SJSA1 (cell line): ENCODE measurements at places on chromosomes 2 and 18. TPM values are rescaled to one million over a fixed set of nuclear protein-coding genes. Genes with fewer than 3 reads are reported as not detected.

- no peak for DNase-seq
- H3K4me1 ChIP-seq = peaks cover 60% of the 10 kb centered on the region
- H3K36me3 ChIP-seq = no peaks in the 10 kb centered on the region
These were observed 22.3 kb upstream of the ST3GAL5 start for GRCh38 chr2:85911097-85911496.

DNA sequence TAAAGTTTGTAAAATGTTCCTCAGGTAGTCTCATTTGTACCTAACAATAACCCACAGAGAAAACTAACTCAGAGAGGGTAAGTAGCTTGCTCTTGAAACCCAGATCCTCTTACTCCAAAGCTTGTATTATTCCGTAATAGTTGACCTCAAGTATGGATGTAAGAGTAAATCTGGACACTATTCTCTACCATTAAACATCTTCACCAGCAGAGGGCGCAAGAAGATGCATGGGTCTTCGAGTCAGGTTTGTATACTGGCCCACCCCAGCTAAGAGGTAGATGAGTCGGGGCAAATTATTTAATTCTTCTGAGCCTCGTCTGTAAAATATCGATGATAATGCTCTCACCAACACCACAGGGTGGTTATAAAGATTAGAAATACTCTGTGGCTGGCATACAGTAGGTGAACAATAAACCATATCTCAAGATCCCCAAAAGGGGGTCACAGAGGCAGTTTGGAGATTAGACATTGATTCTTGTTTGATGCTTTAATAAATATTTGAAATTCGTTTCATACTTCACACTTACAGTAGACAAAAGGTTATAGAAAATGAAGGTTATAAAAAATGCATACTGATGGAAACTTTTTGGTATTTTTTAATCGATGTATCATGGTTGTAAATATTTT, 3.5 kb upstream of the CABLES1 start:
- no peak overlapping the region for H3K4me3 ChIP-seq
- H3K27ac ChIP-seq = no peak overlapping the region
- peak; percentile 63 for DNase-seq
- 0 out of 2 replicates have a peak, but pooled peaks cover 4% of the 10 kb centered on the region for H3K36me3 ChIP-seq
- no peaks in the 10 kb centered on the region for H3K27me3 ChIP-seq
- H3K4me1 ChIP-seq = peaks cover 22% of the 10 kb centered on the region

- H3K36me3 ChIP-seq = no peaks in the 10 kb centered on the region
- no peaks in the 10 kb centered on the region for H3K4me1 ChIP-seq
- DNase-seq = no peak
These were observed 108.1 kb upstream of the CD302 start for GRCh38 chr2:159905926-159906714.

- H3K27ac ChIP-seq = no peak overlapping the region
- H3K36me3 ChIP-seq = no peaks in the 10 kb centered on the region
- no peaks in the 10 kb centered on the region for H3K27me3 ChIP-seq
- H3K4me1 ChIP-seq = no peaks in the 10 kb centered on the region
These were observed 180.6 kb upstream of the RBMS1 start for GRCh38 chr2:160674146-160674750.

GRCh38 chr2:2575870-2576386, 244.9 kb upstream of the MYT1L start:
- no peaks in the 10 kb centered on the region for H3K27me3 ChIP-seq
- peak; percentile 22 for DNase-seq
- H3K4me1 ChIP-seq = no peaks in the 10 kb centered on the region
- no peaks in the 10 kb centered on the region for H3K36me3 ChIP-seq

GRCh38 chr2:173282795-173283545, 71.7 kb upstream of the CDCA7 start:
- H3K27me3 ChIP-seq = no peaks in the 10 kb centered on the region
- no peak for DNase-seq
- H3K27ac ChIP-seq = no peak overlapping the region
- no peaks in the 10 kb centered on the region for H3K36me3 ChIP-seq

GRCh38 chr2:31327505-31327904, 87.0 kb downstream of the XDH start:
- no peaks in the 10 kb centered on the region for H3K36me3 ChIP-seq
- no peak for DNase-seq
- peaks cover 7% of the 10 kb centered on the region for H3K4me1 ChIP-seq
- no peak overlapping the region for H3K27ac ChIP-seq
- no peak overlapping the region for H3K4me3 ChIP-seq

GRCh38 chr2:218357236-218358177, 850 bp downstream of the CATIP start:
- no peaks in the 10 kb centered on the region for H3K27me3 ChIP-seq
- no peaks in the 10 kb centered on the region for H3K4me1 ChIP-seq
- no peak overlapping the region for H3K27ac ChIP-seq
- no peak overlapping the region for H3K4me3 ChIP-seq

- H3K4me1 ChIP-seq = no peaks in the 10 kb centered on the region
- DNase-seq = no peak
- no peaks in the 10 kb centered on the region for H3K36me3 ChIP-seq
- no peak overlapping the region for H3K4me3 ChIP-seq
These were observed 317.8 kb upstream of the ZNF521 start for GRCh38 chr18:25669741-25670140.

GRCh38 chr18:55743736-55744135, 155.7 kb upstream of the TCF4 start:
- no peaks in the 10 kb centered on the region for H3K27me3 ChIP-seq
- no peak overlapping the region for H3K4me3 ChIP-seq
- H3K36me3 ChIP-seq = no peaks in the 10 kb centered on the region
- DNase-seq = no peak
- H3K27ac ChIP-seq = no peak overlapping the region
- H3K4me1 ChIP-seq = no peaks in the 10 kb centered on the region

DNA sequence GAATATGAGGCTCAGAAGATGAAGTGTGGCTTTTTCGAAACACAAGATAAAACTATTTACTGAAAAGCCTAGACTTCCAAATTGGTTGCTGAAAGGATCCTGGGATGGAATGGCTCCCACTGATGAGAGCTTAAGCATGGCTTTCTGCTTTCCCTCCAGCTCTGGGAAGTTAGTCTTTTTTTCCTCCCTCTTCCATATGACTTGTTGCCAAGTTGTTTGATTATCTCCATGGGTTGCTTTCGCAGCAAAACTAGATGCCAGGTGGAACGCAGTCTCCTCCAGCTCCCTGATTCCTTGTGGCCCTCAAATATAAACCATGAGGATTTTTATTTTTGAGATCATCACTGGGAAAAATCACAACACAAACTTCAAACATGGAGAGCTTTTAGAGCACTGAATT, 276.5 kb downstream of the LRRTM1 start:
- H3K27ac ChIP-seq = no peak overlapping the region
- no peaks in the 10 kb centered on the region for H3K27me3 ChIP-seq
- no peaks in the 10 kb centered on the region for H3K4me1 ChIP-seq
- no peak overlapping the region for H3K4me3 ChIP-seq
- no peak for DNase-seq
- no peaks in the 10 kb centered on the region for H3K36me3 ChIP-seq

GRCh38 chr2:132400169-132400900, 16.3 kb upstream of the GPR39 start:
- no peaks in the 10 kb centered on the region for H3K4me1 ChIP-seq
- no peak overlapping the region for H3K4me3 ChIP-seq
- no peak for DNase-seq
- no peak overlapping the region for H3K27ac ChIP-seq
- no peaks in the 10 kb centered on the region for H3K27me3 ChIP-seq

GRCh38 chr18:48576457-48576771, 37.6 kb downstream of the CTIF start:
- no peak overlapping the region for H3K4me3 ChIP-seq
- H3K27me3 ChIP-seq = no peaks in the 10 kb centered on the region
- no peak for DNase-seq

GRCh38 chr2:120441744-120442471, 96.0 kb downstream of the INHBB start:
- peaks cover 29% of the 10 kb centered on the region for H3K27me3 ChIP-seq
- no peaks in the 10 kb centered on the region for H3K36me3 ChIP-seq
- peaks cover 3% of the 10 kb centered on the region; the same call in 1 of the 2 replicates for H3K4me1 ChIP-seq
- DNase-seq = no peak

- peak overlapping the region; percentile 47 for H3K27ac ChIP-seq
- H3K27me3 ChIP-seq = no peaks in the 10 kb centered on the region
- no peak for DNase-seq
- peaks cover 24% of the 10 kb centered on the region for H3K4me1 ChIP-seq
- no peaks in the 10 kb centered on the region for H3K36me3 ChIP-seq
These were observed 175.3 kb upstream of the LRP1B start for GRCh38 chr2:142306131-142306530.

GRCh38 chr2:147019311-147019710, 825.5 kb upstream of the ACVR2A start:
- no peaks in the 10 kb centered on the region for H3K36me3 ChIP-seq
- H3K27ac ChIP-seq = no peak overlapping the region
- H3K4me1 ChIP-seq = no peaks in the 10 kb centered on the region
- no peaks in the 10 kb centered on the region for H3K27me3 ChIP-seq

GRCh38 chr18:23146861-23147469, 11.7 kb downstream of the CABLES1 start:
- no peak overlapping the region for H3K4me3 ChIP-seq
- no peaks in the 10 kb centered on the region for H3K36me3 ChIP-seq
- no peak overlapping the region for H3K27ac ChIP-seq
- H3K4me1 ChIP-seq = peaks cover 3% of the 10 kb centered on the region; the same call in 1 of the 2 replicates
- no peak for DNase-seq

DNA sequence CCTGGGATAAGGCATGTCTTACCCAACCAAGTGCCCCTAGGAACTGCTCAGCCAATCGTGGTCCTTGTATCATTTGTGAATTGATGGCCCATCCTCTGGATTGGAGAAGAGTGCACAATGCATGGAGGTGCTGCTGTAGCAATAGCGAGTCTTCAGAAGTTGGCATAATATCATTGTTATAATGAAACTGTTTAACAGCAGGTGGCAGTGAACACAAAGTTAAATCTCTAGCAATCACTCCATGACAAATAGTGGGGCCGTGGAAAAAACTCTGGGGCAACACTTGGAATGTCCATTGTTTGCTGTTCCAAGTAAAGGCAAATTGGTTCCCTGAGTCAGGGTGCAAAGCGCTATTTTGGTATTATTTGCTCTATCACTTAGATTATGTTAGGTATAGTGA, 11.4 kb downstream of the REG1A start:
- no peaks in the 10 kb centered on the region for H3K36me3 ChIP-seq
- no peak for DNase-seq
- H3K27me3 ChIP-seq = no peaks in the 10 kb centered on the region
- H3K27ac ChIP-seq = no peak overlapping the region
- H3K4me1 ChIP-seq = no peaks in the 10 kb centered on the region

GRCh38 chr2:206642075-206643025, at the start of gene FAM237A:
Gene FAM237A, plus strand, starts transcription at chr2:206642487. Its CDS starts 1,750 bp downstream, at chr2:206644237.
- H3K4me1 ChIP-seq = no peaks in the 10 kb centered on the region
- no peaks in the 10 kb centered on the region for H3K36me3 ChIP-seq
- no peaks in the 10 kb centered on the region for H3K27me3 ChIP-seq
- peak; percentile 46 for DNase-seq
- H3K27ac ChIP-seq = no peak within 1 kb of the TSS

GRCh38 chr2:198465970-198466369, 661.6 kb downstream of the PLCL1 start:
- no peaks in the 10 kb centered on the region for H3K36me3 ChIP-seq
- no peak overlapping the region for H3K4me3 ChIP-seq
- no peaks in the 10 kb centered on the region for H3K27me3 ChIP-seq
- no peak for DNase-seq
- no peaks in the 10 kb centered on the region for H3K4me1 ChIP-seq

DNA sequence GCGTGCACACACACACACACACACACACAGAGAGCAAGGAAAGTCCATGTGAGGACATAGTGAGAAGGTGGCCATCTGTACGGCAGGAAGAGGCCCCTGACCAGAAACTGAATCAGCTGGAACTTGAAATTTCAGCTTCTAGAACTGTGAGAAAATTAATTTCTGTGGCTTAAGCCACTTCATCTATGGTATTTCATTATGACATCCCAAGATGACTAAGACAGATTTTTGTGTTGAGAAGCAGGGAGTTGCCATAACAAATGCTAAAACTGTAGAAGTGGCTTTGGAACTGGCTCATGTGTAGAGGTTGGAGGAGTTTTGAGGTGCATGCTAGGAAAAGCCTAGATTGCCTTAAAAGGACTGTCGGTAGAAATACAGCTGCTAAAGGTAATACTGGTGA, 63.4 kb upstream of the ZBTB7C start:
- no peak overlapping the region for H3K27ac ChIP-seq
- H3K36me3 ChIP-seq = no peaks in the 10 kb centered on the region
- no peak for DNase-seq
- H3K4me1 ChIP-seq = peaks cover 53% of the 10 kb centered on the region

- no peak for DNase-seq
- H3K4me1 ChIP-seq = no peaks in the 10 kb centered on the region
- H3K36me3 ChIP-seq = no peaks in the 10 kb centered on the region
- 0 out of 2 replicates have a peak, but pooled peaks cover 2% of the 10 kb centered on the region for H3K27me3 ChIP-seq
- H3K27ac ChIP-seq = no peak overlapping the region
These were observed 116.6 kb downstream of the PRPF40A start for GRCh38 chr2:152600697-152601096.

DNA sequence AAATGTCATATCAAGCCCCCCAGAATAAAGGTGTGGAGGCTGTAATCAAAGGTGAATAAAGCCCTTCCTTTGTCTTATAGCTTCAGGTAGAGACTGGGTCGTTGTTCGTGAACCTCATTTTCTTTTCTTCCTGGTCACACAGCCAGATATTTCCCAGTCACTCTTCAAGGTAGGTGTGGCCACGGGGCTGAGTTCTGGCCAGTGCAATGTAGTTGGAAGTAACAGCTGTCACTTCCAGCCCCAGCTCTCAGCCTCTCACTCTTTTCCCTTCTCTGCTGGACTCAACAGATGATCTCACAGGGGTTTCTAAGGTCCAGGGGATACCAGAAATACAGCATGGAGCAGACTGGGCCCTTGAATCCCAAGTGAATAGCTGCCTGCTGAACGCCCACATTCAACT, 15.8 kb upstream of the TRPM8 start:
- H3K27ac ChIP-seq = no peak overlapping the region
- no peak overlapping the region for H3K4me3 ChIP-seq
- no peak for DNase-seq

DNA sequence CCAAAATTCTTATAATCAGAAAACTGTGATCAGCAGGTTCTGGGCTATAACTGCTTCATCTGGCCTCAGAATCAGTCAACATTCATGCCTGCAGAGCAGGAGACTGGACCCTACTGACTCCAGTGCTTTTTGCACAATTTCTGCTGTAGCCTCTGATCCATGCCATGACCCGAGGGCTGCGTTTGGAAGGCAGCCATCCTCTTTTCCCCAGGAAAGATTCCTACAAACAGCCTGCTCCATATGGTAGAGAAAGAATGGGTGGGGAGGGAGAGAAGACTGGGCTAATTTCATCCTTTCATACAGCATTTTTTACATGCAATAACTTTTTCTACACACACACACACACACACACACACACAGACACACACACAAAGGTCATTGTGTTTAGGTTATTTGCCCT, 133.0 kb upstream of the MMADHC start:
- no peak overlapping the region for H3K27ac ChIP-seq
- DNase-seq = no peak
- no peaks in the 10 kb centered on the region for H3K27me3 ChIP-seq
- no peaks in the 10 kb centered on the region for H3K36me3 ChIP-seq
- no peak overlapping the region for H3K4me3 ChIP-seq

The RAB6C gene
- total RNA-seq = not detected in 2 replicates

The ANAPC1 gene
- total RNA-seq = 47.9 and 52.6 TPM in 2 replicates

The SERPINB4 gene
- 0.26 TPM in 1 of 2 replicates, not detected in the other for total RNA-seq

The SP100 gene
- total RNA-seq = 42.2 and 63.3 TPM in 2 replicates

The MYCN gene
- 1.2 and 3.7 TPM in 2 replicates for total RNA-seq

The FAM110C gene
- total RNA-seq = not detected in 2 replicates

The GLI2 gene
- 8.8 and 20.0 TPM in 2 replicates for total RNA-seq

The CRYGC gene
- not detected in 2 replicates for total RNA-seq

The FOXI3 gene
- total RNA-seq = not detected in 2 replicates

The FBXO15 gene
- 0.63 TPM in 1 of 2 replicates, not detected in the other for total RNA-seq

The SEMA4C gene
- total RNA-seq = 23.0 and 23.4 TPM in 2 replicates

The GCG gene
- not detected in 2 replicates for total RNA-seq

The REG1A gene
- not detected in 2 replicates for total RNA-seq

The POTEC gene
- total RNA-seq = not detected in 2 replicates

The INHBB gene
- 0.09 and 0.16 TPM in 2 replicates for total RNA-seq

The NCKAP5 gene
- 1.2 and 2.5 TPM in 2 replicates for total RNA-seq

The CCDC88A gene
- total RNA-seq = 51.3 and 73.5 TPM in 2 replicates
